CD4-positive, alpha-beta T cell treated with Interferon alpha-2 for 1 hour (primary cell): ENCODE measurements at places on chromosomes 11 and 22.

DNA sequence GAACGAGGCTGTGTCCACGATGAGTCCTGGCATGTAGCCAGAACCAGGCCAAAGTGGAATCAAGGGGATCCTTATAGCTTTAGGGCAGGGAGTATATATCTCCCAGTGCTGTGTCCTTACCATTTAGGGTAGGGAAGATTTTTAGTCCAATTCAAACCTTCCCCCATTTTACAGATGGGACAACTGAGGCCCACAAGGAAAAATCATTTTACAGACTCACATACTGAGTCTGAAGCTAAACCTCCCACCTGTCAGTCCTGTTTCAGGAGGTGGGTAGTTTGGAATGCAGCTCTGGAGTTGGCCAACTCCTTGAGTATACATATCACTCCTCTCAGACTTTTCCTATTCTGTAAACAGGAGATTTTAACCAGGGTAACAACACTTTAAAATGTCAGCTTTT lies 33.1 kb upstream of the TFIP11 start:
- DNase-seq: no peak

GRCh38 chr11:126968915-126969314 lies 31.7 kb downstream of the KIRREL3 start:
- no peak for DNase-seq

DNA sequence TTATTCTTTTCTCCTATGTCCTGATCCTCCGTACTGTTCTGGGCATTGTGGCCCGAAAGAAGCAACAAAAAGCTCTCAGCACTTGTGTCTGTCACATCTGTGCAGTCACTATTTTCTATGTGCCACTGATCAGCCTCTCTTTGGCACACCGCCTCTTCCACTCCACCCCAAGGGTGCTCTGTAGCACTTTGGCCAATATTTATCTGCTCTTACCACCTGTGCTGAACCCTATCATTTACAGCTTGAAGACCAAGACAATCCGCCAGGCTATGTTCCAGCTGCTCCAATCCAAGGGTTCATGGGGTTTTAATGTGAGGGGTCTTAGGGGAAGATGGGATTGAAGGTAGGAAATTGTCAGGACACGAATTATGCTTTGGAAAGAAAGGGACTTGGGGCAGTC lies 843 bp downstream of the OR51T1 start:
- DNase-seq: no peak

GRCh38 chr11:94525546-94526324 lies 13.5 kb downstream of the C11orf97 start:
- DNase-seq: no peak

GRCh38 chr11:117959438-117960149 lies 26.6 kb upstream of the IL10RA start:
- no peak for DNase-seq

GRCh38 chr11:6319001-6319703 lies 1.1 kb downstream of the CAVIN3 start:
- no peak for DNase-seq

- DNase-seq: no peak
Measured at GRCh38 chr11:121082670-121083069, 18.4 kb upstream of the TECTA start.

- no peak for DNase-seq
Measured at GRCh38 chr22:26847816-26848215, 190.4 kb downstream of the MIAT start.

DNA sequence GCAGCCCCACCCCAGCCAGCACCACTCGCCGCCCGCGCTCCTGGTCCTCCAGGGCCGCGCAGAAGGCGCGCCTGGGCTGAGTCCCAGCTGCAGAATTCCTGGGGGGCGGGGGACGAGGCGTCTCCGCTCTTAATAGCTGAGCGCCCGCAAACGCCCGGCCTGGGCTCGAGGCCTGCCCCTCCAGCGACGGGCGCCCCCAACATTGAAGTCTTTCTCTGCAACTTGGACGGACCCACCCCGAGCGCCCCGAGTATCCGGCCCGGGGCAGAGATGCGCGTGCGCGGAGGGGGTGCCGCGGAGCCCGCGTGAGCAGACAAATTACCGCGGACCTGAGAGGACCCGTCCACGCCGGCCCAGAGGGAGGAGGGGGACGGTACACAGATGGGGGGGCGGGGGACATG lies 6.7 kb upstream of the SYT7 start:
- DNase-seq: peak; percentile 20

GRCh38 chr22:19325296-19325948 lies 33.9 kb upstream of the CLTCL1 start:
- DNase-seq: no peak

DNA sequence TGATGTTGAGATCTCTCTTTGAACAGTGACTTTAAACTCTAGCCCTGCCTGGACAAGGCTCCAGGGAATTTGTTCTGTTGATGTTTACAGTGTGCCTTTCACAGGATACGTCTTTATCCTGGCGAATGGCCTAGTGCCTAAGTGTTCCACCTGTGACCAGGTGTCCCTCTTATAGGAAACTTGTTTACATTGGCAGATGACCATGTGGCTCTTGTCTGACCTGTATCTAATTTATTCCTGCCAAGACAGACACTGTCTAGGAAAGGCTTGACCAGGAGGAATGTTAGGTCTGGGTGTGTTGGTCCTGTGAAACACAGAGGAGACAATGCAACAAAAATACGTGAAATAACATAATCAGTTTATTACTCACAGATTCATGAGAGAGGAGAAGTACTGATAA lies 875.6 kb downstream of the METTL15 start:
- DNase-seq: no peak

GRCh38 chr22:16957781-16958180 lies 50.2 kb downstream of the GAB4 start:
- DNase-seq: no peak

DNA sequence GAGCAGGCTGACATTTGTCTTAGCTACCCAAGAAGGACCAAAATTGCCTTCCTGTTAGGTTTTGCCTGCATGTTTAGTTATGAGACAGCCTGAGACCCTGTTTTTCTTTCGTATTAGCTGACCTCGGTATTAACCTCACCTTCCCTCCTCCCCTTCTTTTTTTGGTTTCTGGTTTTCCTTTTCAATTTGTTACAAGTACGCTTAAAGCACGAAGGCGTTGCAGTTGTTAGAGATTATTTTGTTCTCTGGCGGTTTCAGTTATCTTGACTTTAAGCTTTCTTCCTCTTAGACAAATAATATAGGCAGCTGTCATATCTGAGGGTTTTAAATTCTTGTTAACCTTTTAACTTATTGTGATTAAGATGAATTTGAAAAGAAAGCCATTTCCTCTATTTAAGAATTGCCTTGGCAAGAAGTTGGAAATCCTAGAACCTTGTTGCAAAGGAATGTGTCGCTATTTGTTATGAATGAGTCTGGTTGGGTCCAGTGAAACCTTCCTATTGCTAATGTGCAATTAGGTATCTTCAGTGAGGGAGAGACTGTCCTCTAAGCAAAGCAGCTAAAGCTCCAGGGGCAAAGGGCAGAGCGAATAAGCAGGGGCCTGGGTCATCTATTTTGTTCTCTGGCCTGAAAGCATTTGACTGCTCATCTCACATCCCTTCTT lies 45.7 kb downstream of the PACS1 start:
- DNase-seq: peak; percentile 69

DNA sequence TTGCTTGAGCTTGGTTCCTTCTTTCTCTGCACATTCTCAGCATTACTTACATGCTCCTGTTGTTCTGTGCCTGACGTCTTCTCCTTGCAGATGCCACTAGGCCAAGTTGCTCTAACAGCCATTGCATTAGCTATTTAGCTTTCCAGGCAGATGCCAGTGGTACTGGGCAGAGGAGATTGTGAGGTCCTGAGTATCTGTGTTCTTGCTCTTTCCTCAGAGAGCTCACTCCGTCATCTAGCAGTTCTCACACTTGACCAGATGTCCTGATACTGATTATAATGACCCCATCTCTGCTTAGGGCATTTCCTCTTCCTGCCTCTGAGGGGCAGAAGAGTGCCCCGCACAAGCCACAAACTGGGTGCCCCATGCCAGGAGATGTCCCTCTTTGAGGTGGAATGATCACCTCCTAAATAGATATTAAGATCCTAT lies 30.7 kb downstream of the ARHGAP1 start:
- peak; percentile 8 for DNase-seq

GRCh38 chr11:90798769-90799168 lies 575.9 kb upstream of the CHORDC1 start:
- DNase-seq: no peak

GRCh38 chr11:130737041-130737830 lies 179.0 kb downstream of the SNX19 start:
- no peak for DNase-seq

- DNase-seq: no peak
Measured at GRCh38 chr11:9277176-9277575, 12.0 kb upstream of the DENND5A start.

DNA sequence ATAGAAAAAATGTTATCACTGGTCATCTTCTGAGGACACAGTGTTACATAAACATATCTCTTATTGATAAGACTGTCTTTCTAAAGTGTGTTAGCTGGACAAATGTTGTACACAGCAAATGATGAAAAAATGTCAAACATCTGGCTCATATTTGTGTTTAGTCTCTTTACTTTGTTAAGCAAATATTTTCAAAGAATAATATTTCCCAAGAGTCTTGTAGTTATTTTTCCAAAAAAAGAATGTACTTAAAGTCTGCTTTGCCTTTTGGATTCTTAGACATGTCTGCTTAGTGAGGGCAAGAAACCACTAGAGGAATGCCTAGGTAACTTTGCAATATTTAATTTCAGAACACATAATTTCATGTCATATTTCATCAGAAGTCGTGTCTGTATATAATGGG lies 23.9 kb upstream of the CCDC179 start:
- DNase-seq: no peak

- no peak for DNase-seq
Measured at GRCh38 chr22:17035246-17035645, 27.2 kb upstream of the GAB4 start.

DNA sequence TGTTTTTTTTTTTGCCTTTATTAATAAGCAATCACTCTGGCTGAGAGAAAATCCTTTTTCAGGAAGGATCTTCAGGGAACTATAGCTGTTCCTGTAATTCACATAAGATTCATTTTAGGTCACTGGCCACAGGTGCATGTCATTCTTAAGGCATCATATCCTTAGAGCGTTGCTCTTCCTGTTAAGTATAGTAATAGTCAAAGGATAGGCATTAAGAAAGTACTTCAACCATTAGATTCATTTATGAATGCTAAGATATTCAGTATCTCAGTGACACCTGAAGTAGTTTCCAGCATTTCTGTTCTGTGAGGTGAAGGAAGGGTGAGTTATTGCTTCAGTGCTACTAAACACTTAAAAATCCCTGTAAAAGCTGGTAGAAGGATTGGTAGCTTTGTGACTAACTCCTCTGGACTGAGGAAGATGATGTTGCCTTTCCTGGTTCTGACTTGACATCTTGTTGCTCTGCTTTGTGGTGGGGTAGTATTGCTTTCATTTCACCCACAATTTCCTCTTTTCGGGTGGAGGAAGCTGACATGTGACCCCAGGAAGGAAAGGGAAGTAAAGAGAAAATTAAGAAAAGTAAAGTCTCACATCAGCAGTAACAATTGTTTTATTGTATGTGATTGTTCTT lies 34.7 kb downstream of the RNF169 start:
- peak; percentile 59 for DNase-seq

- DNase-seq: no peak
Measured at GRCh38 chr11:30788849-30789248, 202.7 kb upstream of the MPPED2 start.

DNA sequence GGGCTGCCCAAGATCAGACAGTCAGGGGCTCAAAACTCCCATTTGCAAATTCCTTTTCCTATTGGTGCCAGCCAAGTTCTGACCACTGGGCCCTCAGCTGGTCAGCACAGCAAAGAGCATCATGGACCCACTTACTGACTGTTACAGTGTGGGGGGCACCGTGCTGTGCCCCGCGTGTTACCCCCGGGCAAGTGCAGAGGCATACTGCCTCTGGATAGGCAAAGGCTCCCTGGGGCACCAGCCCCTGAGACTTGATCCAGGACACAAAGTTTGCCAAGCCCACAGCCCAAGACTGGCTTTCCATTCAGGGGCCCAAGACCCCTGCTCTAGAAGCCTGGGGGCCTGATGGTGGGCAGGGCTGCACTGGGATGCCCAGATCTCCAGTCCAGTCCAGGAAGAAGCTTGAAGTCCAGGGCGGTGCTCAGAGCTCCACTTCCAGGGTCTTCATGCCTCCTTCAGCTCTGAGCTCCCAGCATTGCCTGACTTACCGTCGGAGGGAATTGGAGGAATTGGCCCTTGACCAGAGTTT lies 6.6 kb downstream of the LRRC32 start:
- DNase-seq: no peak

- DNase-seq: peak; percentile 10
Measured at GRCh38 chr11:112179601-112180000, 4.3 kb downstream of the BCO2 start.
